Naive thymus-derived CD8-positive, alpha-beta T cell (primary cell): ENCODE measurements at places on chromosomes 13 and 19. TPM values are rescaled to one million over a fixed set of nuclear protein-coding genes. Genes with fewer than 3 reads are reported as not detected.

DNA sequence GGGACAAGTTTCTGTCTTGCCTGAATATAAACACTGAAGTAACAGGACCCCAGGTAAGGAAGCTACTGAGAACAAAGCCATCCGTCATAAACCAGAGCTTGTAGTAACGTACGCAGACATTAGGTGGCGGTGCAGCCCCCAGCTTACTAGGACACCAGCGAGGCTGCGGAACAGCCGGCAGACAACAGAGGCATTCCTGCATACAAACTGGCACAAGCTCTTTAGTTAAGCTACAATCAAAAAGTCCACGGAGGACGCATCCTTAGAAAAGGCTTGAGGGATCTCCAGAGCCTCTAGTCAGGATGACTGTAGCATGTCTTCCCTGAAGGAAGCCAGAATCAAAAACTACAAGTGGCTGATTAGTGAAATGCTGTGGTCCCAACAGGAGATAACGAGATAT lies 26.2 kb downstream of the ZNF160 start:
- peaks cover 72% of the 10 kb centered on the region for H3K36me3 ChIP-seq
- no peak overlapping the region for H3K27ac ChIP-seq
- no peaks in the 10 kb centered on the region for H3K27me3 ChIP-seq
- DNase-seq: no peak
- no peak overlapping the region for H3K4me3 ChIP-seq

DNA sequence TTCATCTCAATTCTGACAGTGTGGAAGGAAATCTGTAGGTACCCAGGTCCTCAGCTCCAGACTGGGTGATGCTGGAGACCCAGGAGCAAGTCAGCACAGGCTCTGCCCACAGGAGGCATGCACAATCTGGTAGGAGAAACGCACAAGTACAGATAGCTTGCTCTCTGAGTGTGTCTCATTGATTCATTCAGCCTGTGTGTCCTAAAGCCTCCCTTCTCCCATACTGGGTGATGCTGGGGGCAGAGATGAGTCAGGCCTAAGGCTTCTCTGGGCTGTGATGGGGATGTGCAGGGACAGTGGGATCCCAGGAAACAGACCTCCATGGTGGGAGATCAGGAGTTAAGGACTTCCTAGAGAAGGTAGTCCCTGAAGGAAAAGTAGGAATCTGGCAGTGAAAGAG lies 6.8 kb downstream of the ZNF526 start:
- H3K27ac ChIP-seq: no peak overlapping the region
- H3K36me3 ChIP-seq: peaks cover 8% of the 10 kb centered on the region
- peaks cover 19% of the 10 kb centered on the region for H3K4me1 ChIP-seq
- no peaks in the 10 kb centered on the region for H3K27me3 ChIP-seq
- DNase-seq: no peak
- no peak overlapping the region for H3K4me3 ChIP-seq

DNA sequence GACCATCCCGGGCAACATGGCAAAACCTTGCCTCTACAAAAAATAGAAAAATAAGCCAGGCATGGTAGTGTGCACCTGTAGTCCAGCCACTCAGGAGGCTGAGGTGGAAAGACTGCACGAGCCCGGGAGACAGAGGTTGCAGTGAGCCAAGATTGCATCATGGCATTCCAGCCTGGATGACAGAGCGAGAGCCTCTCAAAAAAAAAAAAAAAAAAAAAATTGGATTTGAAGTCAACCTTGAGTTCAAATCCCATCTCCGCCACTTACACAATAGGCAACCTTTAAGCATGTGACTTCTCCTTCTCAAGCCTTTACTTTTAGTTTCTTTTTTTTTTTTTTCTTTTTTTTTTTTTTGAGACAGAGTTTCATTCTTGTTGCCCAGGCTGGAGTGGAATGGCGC lies 12.0 kb downstream of the KASH5 start:
- no peak overlapping the region for H3K27ac ChIP-seq
- H3K4me3 ChIP-seq: no peak overlapping the region
- peaks cover 25% of the 10 kb centered on the region for H3K4me1 ChIP-seq
- H3K27me3 ChIP-seq: no peaks in the 10 kb centered on the region
- DNase-seq: no peak

DNA sequence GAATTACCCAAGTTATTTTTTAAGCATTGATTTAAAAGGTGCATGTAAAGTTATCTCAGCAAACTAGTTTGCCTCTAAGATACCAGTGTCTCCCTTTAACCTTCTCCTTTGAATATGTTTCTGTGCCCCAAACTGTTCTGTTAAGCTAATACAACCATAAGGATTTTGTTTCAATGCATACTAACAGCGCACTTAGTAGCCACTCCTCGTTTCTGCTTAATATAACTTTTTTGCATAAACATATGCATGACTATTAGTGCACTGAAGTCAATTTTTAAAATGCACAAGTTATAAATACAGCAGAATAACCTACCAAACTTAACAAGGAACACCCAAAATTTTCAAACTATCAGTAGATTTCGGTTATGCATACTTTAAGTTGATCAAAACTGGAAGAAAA lies 79.4 kb downstream of the SERP2 start:
- H3K36me3 ChIP-seq: no peaks in the 10 kb centered on the region
- DNase-seq: no peak
- H3K4me1 ChIP-seq: peaks cover 13% of the 10 kb centered on the region
- no peaks in the 10 kb centered on the region for H3K27me3 ChIP-seq
- no peak overlapping the region for H3K27ac ChIP-seq

DNA sequence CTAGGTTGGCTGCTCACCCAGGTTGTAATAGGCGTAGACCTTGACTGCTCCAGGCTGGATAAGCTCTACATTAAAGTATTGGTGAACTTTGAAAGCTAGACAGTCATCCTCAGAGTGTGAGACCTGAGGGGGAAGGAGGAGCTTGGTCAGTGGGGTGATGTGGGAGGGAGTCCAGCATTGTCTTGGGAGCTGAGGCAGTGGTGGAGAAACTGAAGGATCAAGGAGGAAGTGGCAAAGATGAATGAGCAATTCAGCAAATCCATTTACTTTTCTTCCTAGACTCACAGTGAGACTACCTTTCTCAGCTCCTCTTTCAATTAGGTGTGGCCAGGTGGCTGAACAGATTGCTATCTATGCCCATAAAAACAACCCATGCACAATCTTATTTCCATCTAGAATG lies 10.2 kb upstream of the TNFSF14 start:
- H3K36me3 ChIP-seq: no peaks in the 10 kb centered on the region
- H3K27ac ChIP-seq: no peak overlapping the region
- H3K4me3 ChIP-seq: no peak overlapping the region
- no peaks in the 10 kb centered on the region for H3K27me3 ChIP-seq
- peaks cover 12% of the 10 kb centered on the region for H3K4me1 ChIP-seq
- DNase-seq: no peak

DNA sequence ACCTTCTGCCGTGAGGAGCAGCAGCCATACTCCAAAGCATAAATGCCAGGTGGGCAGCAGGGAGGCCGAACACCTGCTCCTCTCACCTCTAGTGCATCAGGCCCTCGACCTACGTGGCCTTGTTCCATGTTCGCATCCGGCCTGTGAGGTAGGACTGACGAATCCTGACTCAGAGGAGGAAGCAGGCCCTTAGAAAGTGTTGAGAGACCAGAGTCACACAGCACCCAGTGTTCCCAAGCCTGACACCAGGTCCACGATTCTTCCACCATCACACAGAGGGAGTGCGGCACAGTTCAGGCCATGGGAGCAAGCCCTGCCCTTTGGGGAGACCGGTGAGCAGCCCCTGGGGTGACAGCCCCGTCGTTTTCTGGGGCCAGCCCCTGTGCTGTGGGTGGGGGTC lies 14.7 kb downstream of the ATP12A start:
- no peaks in the 10 kb centered on the region for H3K36me3 ChIP-seq
- DNase-seq: no peak
- H3K4me3 ChIP-seq: no peak overlapping the region
- peaks cover 10% of the 10 kb centered on the region for H3K4me1 ChIP-seq

DNA sequence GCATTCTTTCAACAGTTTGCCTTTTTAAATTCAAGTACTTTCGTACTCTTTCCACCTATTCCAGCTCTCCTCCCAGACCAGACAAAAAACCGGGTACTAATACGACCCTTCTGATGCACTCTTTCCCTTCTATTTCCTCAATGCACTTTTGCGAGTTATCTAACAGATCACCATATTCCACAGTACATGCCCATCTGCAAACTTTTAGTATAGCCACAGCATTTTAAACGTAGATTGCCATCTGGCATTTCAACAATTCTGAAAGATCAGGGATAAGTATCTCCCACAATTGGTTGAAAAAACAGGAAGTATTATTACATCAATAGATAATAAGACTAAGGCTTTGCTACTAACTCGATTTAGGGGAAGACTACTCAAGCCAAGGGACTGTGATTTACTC lies 31.5 kb downstream of the RBM26 start:
- DNase-seq: no peak
- H3K27ac ChIP-seq: no peak overlapping the region
- H3K27me3 ChIP-seq: no peaks in the 10 kb centered on the region
- peaks cover 3% of the 10 kb centered on the region for H3K4me1 ChIP-seq
- H3K36me3 ChIP-seq: peaks cover 5% of the 10 kb centered on the region

The RASIP1 gene
- total RNA-seq: not detected

The ATXN8OS gene
- total RNA-seq: not detected

The PRODH2 gene
- not detected for total RNA-seq
